ENCODE measurements at places on chromosomes 16 and 17. TPM values are rescaled to one million over a fixed set of nuclear protein-coding genes. Genes with fewer than 3 reads are reported as not detected.

- DNase-seq = no peak
Measured at GRCh38 chr16:22692916-22693637, 120.9 kb upstream of the HS3ST2 start.

GRCh38 chr17:82072827-82073226 is 7.2 kb upstream of the DUS1L start:
- DNase-seq = no peak

DNA sequence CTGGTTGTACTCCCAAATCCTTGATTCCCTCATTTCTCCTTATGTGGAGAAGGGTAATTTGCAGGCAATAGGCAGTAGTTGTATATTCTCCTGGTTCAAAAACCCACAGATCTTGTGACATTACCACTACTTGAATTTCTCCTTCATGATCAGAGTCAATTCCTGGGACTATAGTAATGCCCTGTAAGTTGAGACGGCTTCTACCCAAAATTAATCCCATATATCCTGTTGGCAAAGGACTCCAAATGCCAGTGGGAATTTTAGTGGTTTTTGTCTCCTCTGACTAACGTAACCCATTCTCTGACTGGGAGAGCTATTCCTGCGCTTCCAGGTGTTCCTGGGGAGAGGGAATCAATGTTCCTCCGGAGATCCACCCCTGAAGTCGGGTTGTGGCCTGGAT is 11.6 kb upstream of the ZNF689 start:
- no peak for DNase-seq

DNA sequence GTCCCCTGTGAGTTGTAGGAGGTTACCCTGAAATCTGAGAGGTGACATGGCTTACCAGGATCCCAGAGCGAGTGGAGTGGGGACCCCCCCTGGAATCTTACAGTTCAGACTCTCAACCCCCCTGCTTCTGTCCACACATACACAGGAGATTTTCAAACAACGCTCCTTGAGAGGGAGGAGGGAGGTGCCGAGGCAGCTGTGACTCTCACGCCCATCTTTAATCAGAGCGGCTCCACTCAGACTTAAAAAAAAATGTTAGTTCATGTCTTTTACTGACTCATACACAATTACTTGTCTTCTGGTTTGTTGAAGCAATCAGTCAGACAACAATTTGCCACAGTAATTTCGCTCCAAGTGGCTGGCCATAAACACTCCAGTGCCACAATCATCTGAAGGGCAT is 15.4 kb upstream of the TMEM220 start:
- DNase-seq = no peak

- no peak for DNase-seq
Measured at GRCh38 chr17:39364236-39365025, 37.0 kb downstream of the FBXL20 start.

ACSM5 gene
- 0.19 TPM for polyA plus RNA-seq
